ENCODE measurements at places on chromosomes 6 and 20. TPM values are rescaled to one million over a fixed set of nuclear protein-coding genes. Genes with fewer than 3 reads are reported as not detected.

Gene NOX3
- total RNA-seq = not detected

Gene RIMS1
- total RNA-seq = not detected

Gene EIF2S2
- total RNA-seq = 241 TPM

Gene CRISP2
- not detected for total RNA-seq

Gene C6orf52
- total RNA-seq = not detected

Gene SYNDIG1
- total RNA-seq = 0.44 TPM

Gene ZNF391
- 4.0 TPM for total RNA-seq

Gene CNBD2
- 2.4 TPM for total RNA-seq

Gene DEFB124
- not detected for total RNA-seq

- DNase-seq = peak; percentile 47
These were observed 4.2 kb downstream of the DUSP22 start for GRCh38 chr6:296151-297122.

DNA sequence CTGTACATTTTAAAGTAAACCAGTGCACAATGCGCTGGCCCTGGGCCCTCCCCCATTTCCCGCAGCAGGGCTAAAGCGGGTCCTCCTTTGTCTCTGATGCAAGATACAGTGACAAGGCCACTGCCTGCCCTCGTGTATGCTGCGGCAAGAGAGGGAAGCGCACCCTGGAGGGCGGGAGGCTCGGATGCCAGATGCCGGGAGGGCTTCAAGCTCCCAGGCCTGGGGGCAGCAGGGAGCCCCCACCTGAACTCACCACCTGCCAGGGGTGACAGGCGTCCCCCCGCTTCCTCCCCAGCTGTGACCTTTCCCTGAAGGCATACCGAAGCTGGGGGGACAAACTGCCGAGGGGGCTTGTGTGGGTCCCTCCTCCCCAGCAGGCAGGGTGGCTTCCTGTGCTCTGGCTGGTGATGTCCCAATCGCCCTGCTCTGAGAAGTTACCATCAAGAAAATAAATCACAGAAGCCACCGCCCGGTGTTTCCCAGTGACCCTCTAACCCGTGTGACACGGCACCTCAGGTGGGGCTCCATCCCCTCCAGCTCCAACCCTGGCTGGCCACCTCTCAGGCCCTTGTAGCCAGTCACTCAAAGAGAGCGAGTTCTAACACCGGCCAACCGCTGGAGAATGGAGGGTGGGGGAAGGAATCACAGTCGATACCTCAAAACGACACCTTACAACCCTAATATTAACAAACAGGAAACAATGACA lies 203.3 kb downstream of the PREX1 start:
- DNase-seq = no peak

DNA sequence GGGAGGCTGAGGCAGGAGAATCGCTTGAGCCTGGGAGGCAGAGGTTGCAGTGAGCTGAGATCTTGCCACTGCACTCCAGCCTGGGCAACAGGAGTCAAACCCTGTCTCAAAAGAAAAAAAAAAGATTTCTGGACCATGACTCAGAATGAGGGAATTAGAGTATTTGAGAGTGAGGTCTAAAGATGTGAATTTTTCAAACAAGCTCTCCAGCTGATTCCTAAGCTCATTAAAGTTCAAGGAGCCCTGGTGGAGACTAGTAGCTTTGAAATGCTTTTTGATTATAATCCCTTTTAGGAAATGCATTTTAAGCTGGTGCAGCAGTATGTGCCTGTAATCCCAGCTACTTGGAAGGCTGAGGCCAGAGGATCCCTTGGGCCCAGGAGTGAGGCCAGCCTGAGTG lies 21.8 kb upstream of the SRF start:
- DNase-seq = no peak

GRCh38 chr6:138844192-138844591 lies 48.3 kb downstream of the ECT2L start:
- DNase-seq = no peak

GRCh38 chr20:33772439-33772838 lies 38.7 kb upstream of the CHMP4B start:
- no peak for DNase-seq

DNA sequence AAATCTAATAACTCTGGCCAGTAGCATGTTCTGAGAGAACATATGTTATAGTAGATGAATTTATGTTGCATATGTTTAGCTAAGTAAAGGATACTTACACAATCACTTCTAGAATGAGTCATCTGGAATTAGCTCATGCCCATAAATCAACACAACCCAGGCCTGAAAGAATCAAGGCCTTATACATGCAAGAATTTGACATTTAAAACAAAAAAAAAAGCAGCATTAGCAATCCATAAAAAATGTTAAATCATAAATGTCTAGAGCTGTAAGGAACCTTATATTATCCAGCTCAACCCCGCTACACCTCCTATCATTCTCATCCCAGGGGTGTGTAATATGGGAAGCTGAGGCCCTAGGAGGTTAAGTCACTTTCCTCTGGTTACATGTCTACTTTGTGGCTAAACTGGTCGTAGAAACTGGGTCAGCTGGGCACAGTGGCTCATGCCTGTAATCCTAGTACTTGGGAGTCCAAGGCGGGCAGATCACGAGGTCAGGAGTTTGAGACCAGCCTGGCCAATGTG lies 105.2 kb upstream of the CARMIL1 start:
- DNase-seq = peak; percentile 61

DNA sequence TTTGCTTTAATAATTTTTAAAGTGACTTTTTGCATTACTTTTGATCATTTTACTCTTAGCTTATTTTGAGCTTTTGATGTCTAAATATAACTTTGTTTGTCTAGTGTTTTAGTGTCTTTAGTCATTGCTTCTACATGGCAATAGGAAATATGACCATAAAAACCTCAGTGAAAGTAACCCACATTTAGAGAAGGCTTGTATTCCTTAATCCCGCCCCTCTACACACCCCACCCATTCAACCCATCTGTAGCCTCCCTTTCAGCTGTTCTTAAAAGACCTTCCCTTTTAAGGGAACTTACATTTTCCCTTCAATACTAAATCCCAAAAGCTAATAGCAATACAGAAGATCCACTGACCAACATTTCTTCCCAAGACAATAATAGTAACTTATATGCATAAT lies 225.4 kb downstream of the LAMA2 start:
- DNase-seq = no peak

GRCh38 chr6:118553132-118553531 lies 5.0 kb downstream of the PLN start:
- DNase-seq = no peak

- no peak for DNase-seq
These were observed 90.9 kb downstream of the GJA10 start for GRCh38 chr6:89984926-89985750.

- DNase-seq = peak; percentile 62
These were observed at the start of gene RCAN2 for GRCh38 chr6:46491201-46491627. Gene RCAN2, minus strand, starts transcription at chr6:46491449.

GRCh38 chr6:112443179-112444065 lies 96.3 kb downstream of the RFPL4B start:
- DNase-seq = no peak

- DNase-seq = peak; percentile 30
These were observed 29.3 kb downstream of the DNAJC5 start for GRCh38 chr20:63924241-63924640.

GRCh38 chr6:163533443-163533842 lies 118.9 kb downstream of the QKI start:
- DNase-seq = peak; percentile 10

All from Caki2 (cell line).